ENCODE measurements at places on chromosomes 2 and 18. TPM values are rescaled to one million over a fixed set of nuclear protein-coding genes. Genes with fewer than 3 reads are reported as not detected.

DNA sequence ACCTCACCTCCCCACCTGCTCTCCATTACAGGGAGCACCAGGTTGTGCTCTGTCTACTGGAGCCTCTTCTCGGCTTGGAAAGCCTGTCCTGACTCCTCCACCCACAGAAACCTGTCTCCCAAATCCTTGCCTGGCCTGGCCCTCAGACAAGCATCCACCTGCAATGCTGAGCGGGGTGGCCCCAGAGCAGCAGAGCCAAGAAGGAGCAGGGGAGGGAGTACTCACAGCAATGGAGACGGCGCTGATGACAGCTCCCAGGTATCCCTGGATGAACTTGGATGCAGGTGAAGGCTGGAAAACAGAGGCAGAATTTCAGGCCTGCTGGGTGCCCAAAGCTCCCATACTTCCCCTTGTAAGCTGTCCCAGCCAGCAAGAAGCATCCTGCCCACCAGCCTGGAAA is 72.8 kb downstream of the SFXN5 start:
- H3K4me3 ChIP-seq = no peak overlapping the region
- H3K36me3 ChIP-seq = peaks cover 13% of the 10 kb centered on the region
- DNase-seq = no peak
- no peaks in the 10 kb centered on the region for H3K4me1 ChIP-seq

GRCh38 chr18:70981400-70982140 is 692.7 kb downstream of the SOCS6 start:
- H3K27ac ChIP-seq = no peak overlapping the region
- peaks cover 6% of the 10 kb centered on the region for H3K36me3 ChIP-seq
- peaks cover 8% of the 10 kb centered on the region for H3K27me3 ChIP-seq
- DNase-seq = no peak
- H3K4me1 ChIP-seq = no peaks in the 10 kb centered on the region
- H3K4me3 ChIP-seq = no peak overlapping the region

GRCh38 chr2:224994242-224994823 is 47.9 kb downstream of the DOCK10 start:
- DNase-seq = no peak
- H3K27ac ChIP-seq = no peak overlapping the region
- peaks cover 2% of the 10 kb centered on the region for H3K4me1 ChIP-seq
- no peak overlapping the region for H3K4me3 ChIP-seq

- no peaks in the 10 kb centered on the region for H3K4me1 ChIP-seq
- DNase-seq = no peak
- H3K36me3 ChIP-seq = no peaks in the 10 kb centered on the region
- H3K27me3 ChIP-seq = no peaks in the 10 kb centered on the region
- no peak overlapping the region for H3K4me3 ChIP-seq
Measured at GRCh38 chr18:75377258-75377657, 50.2 kb downstream of the SMIM21 start.

DLGAP1 gene
- total RNA-seq = 1.8 TPM

MARCHF4 gene
- total RNA-seq = 0.46 TPM

All from endothelial cell (in vitro differentiated cells).